ENCODE measurements at places on chromosomes 13 and 19.

GRCh38 chr19:11088506-11089253 is 583 bp upstream of the LDLR start:
- no peak for DNase-seq

DNA sequence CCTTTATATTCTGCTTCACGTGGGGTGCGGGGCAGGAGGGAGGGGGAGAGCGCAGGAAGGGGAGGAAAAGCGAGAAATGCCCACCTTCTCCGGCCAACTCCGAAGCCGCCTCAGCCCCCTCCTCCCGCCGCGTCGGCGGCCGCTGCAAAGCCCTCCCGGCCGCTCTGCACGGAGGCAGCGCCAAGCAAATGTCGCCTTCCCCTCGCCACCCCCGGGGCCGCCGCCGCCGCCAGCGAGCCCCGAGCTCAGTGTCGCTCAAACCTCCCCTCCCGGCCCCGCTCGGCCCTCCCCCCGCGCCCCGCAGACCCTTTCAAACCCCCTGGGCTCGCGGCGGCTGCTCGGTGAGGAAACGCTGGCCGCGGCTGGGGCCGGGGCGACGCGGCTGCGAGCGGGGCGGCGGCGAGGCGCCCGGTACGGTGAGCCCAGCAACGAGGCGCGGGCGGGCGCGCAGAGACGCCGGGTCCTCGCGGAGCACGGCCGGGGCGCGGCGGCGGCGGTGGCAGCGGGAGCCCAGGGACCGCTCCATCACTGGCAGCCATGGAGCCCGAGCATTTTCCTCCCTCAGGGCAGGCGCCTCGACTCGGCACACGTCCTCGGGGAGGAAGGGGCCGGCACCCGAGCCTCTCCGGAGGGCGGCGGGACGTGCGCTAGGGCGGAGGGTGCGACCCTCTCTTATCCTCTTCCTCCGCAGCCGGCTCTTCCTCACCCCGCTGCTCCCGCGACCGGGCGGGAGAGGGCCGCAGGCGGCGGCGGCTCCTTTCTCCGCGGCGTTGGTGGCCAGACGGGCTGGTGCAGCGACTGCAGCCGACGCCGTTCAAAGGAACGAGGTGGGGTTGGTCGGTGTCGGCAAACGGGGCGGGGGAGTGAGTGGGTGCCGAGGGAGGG is 463 bp upstream of the TSC22D1 start:
- DNase-seq: no peak

GRCh38 chr19:4633140-4633967 is 6.0 kb upstream of the TNFAIP8L1 start:
- peak; percentile 51 for DNase-seq

DNA sequence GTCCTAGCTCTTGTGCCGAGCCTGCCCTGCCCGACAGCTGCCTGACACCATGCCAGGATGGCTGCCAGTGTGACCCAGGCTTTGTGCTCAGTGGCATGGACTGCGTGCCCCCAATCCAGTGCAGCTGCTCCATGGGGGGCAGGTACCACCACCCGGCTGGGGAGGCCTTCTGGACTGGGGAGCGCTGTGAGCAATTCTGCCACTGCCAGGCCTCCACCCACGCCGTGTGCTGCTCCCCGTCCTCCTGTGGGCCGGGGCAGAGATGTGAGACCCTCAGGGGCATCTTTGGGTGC is 9.4 kb upstream of the FXYD3 start:
- DNase-seq: no peak

DNA sequence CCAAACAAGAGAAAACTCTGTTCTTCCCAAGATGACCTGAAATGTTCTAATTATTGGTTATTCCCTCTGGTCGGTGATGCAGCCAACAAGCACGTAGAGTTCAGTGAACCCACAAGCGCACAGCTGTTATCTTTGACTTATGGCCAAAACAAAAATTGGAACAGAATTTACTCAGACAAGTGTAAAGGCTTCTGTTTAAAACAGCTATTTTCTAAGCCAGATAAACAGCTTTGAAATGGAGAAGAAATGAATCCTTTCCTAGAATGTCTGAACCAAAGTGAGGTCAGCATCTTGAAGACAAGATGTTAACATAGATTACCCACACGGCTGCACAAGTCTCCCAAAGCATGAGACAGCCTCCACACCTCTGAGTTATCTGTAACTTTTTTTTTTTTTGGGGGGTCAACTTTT is 669.2 kb downstream of the DIAPH3 start:
- no peak for DNase-seq

- no peak for DNase-seq
Observed at GRCh38 chr19:58395220-58395978, at the start of gene RNF225. TSS of gene RNF225 (plus strand) at chr19:58395656. CDS start at chr19:58396090, 434 bp downstream.

DNA sequence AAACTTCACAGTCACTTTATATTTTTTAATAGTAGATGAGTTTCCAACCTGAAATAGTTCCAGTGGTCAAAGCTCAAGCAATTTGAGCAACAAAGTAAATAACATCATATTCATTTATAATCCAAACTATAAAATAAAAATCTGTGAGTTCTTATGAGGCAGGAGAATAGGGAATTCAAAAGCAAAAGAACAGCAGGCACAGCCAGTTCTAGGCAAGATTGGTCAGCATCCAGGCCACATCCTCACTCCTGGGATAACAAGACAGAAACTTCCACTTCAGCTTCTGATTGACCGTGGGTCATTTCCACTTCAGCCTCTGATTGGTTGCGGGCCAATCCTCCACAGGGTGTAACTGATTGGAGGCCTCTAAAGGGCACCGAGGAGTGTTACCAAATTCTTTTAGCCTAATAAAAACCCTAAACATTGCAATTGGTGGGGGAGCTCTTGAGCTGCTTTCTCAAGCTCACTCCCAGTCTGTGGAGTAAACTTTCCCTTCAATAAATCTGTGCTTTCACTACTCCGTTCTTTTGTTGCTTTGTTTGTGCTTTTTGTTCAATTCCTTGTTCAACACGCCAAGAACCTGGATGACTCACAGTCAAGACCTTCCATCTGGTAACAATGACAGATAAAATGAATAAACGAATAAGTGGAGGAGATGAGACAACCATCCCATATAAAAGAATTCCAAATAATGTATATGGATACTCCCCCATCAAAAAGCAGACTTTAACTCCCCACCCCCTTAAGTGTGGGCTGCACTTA is 42.6 kb upstream of the AMER2 start:
- DNase-seq: no peak

- no peak for DNase-seq
Observed at GRCh38 chr13:100045355-100045754, 43.5 kb upstream of the PCCA start.

DNA sequence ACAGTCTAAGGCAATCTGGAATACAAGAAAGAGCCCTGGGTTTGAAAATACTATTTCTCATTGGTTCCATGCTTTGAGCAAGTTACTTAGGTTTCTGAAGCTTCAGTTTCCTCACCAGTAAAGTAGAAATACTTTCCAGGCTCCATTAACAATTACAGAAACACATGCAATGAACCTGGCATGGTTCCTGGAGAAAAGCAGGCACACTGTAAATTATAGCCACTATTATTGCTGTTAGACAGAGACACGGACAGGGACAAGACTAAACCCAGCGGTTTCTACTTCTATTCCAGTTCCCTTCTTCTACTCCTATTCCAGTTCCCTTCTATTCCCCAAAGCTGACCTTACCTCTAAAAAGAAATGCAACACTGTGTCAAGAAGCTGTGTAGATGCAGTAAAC is 41.2 kb downstream of the MIPEP start:
- DNase-seq: no peak

DNA sequence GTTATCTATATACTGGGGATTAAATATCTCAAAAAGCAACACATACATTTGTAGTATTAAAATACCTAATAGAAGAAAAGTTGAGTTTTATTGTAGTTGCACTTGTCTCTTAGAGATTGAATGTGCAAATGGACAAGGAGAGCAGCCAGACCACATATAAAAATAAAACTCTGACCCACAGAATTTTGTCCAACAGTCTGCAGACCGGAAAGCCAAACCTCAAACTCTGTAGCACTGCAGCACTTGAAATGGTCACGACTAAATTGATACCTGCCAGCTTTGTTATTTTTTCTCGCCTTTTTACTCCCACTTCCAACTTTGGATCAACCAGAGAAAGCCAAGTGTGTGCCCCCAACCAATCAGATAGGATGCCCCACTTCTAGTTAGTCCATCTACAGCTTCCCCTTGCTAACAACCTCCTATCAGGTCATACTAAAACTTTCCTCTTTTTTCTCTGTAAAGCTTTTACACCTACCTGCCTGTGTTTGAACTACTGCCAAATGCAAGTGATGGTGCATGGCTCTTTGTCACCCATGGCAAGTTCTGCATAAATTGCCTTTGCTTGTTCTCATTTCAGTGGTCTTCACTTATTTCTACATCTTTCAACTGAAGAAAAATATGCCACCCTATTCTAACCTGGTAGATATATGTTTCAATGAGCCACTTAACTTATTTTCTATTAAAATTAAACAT is 1250.7 kb upstream of the SPRY2 start:
- DNase-seq: no peak

- no peak for DNase-seq
Observed at GRCh38 chr13:101965096-101965495, 436.8 kb downstream of the FGF14 start.

GRCh38 chr19:13031917-13032623 is 36.8 kb downstream of the NFIX start:
- no peak for DNase-seq

- peak; percentile 57 for DNase-seq
Observed at GRCh38 chr19:12847159-12848139, 9.1 kb downstream of the MAST1 start.

DNA sequence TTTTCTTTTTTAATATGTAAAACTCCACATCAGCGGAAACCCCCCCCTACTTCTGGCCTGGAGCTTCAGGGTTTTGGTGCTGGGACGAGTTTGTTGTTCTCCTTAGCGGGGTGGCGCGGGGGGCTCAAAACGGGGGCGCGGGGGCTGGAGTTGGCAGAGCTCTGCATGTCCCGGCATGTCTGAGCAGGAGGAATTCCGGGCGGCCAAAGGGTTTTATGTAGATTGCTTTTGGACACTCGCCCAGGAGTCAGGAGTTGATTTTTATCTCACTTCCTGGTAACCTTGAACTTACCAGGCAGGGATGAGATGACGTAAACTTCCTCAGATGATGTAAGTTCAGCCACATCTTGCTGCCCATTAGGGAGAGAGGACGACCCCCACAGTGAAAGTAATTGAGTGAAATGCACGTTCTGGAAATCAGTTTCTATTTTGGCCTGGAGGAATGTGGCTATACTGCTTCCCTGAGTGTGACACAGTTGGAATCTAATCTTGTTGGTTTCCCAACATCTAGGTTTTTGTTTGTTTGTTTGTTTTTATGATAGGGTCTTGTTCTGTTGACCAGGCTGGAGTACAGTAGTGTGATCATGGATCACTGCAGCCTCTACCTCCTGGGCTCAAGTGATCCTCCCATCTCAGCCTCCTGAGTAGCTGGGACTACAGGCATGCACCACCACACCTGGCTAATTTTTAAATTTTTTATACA is 21.0 kb upstream of the GDF15 start:
- DNase-seq: no peak

- no peak for DNase-seq
Observed at GRCh38 chr19:6088602-6089049, 21.7 kb downstream of the RFX2 start.

DNA sequence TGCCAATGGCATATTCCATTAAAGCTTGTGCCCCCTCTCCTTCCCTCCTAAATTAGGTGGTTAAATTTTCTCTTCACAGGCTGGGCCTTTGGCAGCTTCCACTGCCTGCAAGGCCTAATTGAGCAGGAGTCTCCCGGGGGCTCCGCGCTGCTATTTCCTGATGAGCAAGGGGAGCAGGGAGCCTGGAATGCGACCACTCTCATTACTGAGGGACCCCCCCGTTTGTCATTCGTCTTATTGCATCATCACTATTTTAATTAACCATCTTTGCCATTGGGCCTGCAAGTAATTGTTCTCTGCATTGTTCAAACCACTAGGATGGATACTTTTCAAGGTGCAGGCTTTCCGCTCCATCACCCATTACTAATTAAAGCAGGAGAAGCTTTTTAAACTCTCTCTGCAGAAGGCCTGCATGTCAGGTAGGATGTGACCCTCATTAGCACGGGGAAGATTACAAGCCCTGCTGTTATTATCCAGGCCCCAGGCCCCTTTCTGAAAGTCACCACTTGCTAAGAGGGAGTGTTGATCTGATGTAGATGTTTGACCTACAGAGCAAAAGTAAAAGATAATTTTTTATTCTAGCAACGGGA is 142.3 kb downstream of the OXGR1 start:
- DNase-seq: no peak

DNA sequence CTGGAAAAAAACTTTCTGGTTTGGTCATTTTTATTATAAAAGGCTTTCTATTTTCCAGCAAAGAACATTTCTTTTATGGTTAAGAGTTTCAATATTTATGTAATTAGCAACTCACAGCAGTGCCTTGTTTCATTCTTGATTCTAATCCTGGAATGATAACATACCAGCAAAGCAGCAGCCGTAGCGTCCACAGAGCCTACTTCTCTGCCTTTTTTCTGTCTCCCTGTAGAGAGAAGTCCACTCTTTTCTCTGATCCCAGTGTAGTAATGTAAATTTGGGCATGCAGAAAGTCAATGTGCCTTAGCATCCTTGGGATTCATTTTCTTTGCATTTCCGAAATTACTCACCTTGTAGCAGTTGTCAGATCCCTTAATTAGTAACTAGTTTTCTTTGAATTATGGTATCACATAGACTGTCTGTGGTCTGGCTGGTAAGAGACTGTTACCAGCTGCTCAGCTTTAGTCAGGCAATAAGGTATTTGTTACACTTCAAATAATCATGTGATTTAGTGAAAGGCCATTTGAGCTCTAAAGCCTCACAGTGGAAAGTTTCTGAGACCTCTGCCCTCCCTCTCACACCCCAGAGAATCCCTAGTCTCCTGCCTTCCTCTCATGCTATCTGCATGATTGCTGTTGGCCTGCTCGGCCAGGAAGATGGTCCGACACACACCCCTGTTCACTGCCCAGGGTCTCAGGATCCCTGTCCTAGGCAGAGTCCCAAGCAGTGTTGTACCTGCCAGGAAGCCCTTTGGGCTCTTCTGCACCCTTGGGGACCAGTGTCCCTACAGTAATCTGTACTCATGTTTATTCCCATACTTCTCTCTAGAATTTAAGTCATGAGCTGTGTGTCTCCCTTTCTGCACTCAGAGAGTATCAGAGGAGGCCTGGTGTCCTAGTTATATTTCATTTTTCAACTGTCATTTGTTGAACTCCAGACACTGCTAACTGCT is 86.3 kb downstream of the LRCH1 start:
- DNase-seq: no peak

GRCh38 chr19:41870401-41870873 is 6.6 kb upstream of the CD79A start:
- DNase-seq: no peak

- DNase-seq: no peak
Observed at GRCh38 chr13:45768656-45769479, 66.7 kb downstream of the CBY2 start.

GRCh38 chr19:48051335-48052033 is 7.6 kb upstream of the CABP5 start:
- no peak for DNase-seq
